ENCODE measurements at places on chromosomes 7 and 10.

GRCh38 chr7:28722684-28723083 lies 235.4 kb downstream of the TRIL start:
- peak; percentile 76 for DNase-seq

GRCh38 chr7:26944501-26945358 lies 80.3 kb upstream of the SKAP2 start:
- peak; percentile 58 for DNase-seq

GRCh38 chr7:158316466-158317031 lies 271.1 kb downstream of the PTPRN2 start:
- no peak for DNase-seq

- DNase-seq: no peak
These were observed 20.6 kb upstream of the PDCD4 start for GRCh38 chr10:110851020-110851612.

GRCh38 chr10:33571616-33572015 lies 237.1 kb upstream of the NRP1 start:
- DNase-seq: no peak

GRCh38 chr7:5867060-5867459 lies 13.5 kb upstream of the OCM start:
- no peak for DNase-seq

GRCh38 chr7:130793855-130794618 lies 60.0 kb upstream of the KLF14 start:
- no peak for DNase-seq

GRCh38 chr7:33233659-33234058 lies 104.3 kb downstream of the BBS9 start:
- DNase-seq: no peak

DNA sequence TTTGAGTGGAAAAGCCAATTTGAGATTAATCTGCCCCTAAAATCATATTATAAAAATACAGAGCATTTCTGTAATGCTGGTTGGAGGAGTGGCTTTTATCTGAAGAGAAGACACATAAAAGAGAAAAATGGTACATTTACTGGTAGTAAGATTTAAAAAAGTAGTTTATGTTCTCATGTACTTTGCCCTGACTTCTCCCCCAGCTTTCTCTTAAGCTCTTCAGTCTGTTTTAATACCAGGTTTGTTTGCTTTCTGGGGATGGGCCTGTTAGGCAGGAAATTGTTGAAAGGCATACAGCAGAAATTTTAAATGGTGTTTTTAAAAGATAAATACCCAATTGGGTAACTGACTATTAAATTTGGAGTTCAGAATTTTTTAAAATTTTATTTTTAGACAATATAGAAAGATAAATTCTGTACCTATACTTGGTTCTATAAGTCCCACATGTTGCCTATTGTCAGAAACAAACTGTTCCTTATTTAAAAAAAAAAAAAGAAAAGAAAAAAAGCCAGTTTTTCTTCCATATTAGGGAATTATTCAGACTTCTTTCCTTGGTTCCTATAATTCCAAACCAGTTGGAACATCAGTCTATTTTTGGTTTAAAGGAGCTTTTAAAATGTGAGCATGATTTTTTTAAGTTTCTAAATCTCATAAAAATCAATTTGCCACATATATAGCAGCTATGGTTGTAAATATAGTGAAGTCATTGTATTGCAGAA lies 136.6 kb downstream of the ARID5B start:
- no peak for DNase-seq

GRCh38 chr10:90592638-90593302 lies 265.1 kb downstream of the HTR7 start:
- DNase-seq: peak; percentile 13

DNA sequence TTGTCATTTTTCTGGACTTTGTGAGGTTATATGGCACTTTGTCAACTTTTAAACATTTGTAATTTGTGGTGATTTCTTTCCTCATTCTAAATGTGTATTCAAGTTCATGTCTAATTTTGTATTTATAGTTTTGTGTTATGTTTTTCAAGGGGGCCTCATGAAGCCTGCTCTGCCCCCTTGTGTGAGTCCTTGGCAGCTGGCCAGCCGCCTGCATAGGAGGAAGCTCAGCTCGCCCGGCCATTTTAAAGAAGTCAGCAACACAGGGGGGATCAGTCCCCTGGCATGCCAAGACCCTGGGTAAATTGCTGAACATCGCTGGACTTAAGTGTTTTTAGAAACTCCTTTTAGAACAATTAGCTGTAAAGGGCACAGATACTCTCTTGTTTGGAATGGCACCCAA lies 123.0 kb downstream of the ANLN start:
- no peak for DNase-seq

- DNase-seq: no peak
These were observed 20.7 kb downstream of the IFIT3 start for GRCh38 chr10:89348481-89348880.

- DNase-seq: no peak
These were observed 98.1 kb downstream of the DPY19L1 start for GRCh38 chr7:34939175-34939574.

DNA sequence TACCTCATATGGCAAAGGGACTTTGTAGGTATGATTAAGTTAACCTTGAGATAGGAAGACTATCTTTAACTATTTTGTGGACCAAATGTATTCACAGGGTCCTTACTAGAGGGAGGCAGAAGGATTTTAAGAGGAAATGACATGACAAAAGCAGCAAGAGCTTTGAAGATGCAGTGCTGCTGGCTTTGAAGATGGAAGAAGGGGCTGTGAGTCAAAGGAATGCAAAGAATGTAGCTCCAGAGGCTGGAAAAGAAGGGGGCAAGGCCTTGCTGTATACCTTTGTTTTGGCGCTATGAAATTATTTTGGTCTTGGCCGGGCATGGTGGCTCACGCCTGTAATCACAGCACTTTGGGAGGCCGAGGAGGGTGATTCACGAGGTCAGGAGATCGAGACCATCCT lies 3.2 kb upstream of the NRBF2 start:
- DNase-seq: no peak

GRCh38 chr10:97096261-97097083 lies 89.3 kb downstream of the SLIT1 start:
- no peak for DNase-seq

- DNase-seq: no peak
These were observed 158.2 kb upstream of the PRKCQ start for GRCh38 chr10:6738112-6738768.

- DNase-seq: peak; percentile 21
These were observed 4.3 kb upstream of the YKT6 start for GRCh38 chr7:44196450-44196872.

DNA sequence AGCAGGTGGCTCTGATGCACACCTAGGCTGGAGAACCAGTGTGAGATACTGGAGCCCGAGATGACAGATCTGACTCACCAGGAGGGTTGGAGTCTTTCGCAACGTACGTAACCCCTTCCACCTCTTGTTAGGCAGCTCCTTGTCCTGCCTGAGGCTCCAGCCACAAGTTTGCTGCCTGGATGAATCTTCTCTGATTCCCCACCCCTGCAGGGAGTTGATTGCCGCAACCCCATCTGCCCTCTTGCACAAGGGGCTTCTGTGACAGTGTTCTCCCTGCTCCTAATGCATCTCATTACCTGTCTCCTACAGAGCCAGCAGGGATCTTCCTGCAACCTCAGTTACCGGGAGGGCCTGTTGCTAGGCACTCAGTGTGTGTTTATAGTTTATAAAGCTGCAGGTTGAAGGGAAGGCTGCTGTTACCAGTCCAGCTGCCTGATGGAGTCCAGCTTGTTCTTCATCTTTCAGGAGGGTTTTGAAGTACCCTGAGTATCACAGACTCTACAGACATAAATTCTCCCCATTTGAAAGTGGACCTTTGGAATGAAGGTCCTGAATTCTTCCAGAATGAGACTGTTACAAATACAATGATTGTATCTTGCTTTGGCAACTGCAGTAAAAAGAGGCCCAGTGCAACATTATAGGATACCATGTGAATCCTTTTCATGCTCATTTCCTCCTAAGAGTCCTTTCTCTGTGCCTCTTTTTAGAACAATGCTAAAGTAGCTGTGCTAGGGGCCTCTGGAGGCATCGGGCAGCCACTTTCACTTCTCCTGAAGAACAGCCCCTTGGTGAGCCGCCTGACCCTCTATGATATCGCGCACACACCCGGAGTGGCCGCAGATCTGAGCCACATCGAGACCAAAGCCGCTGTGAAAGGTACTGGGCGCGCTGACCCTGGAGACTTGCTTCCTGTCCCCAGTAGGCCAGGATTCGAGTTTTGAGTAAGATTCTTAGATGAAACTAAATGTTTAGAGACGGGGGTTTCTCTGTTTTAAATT lies 6.5 kb downstream of the MDH2 start:
- no peak for DNase-seq

GRCh38 chr10:104038958-104039752 lies 46.5 kb downstream of the COL17A1 start:
- DNase-seq: no peak

DNA sequence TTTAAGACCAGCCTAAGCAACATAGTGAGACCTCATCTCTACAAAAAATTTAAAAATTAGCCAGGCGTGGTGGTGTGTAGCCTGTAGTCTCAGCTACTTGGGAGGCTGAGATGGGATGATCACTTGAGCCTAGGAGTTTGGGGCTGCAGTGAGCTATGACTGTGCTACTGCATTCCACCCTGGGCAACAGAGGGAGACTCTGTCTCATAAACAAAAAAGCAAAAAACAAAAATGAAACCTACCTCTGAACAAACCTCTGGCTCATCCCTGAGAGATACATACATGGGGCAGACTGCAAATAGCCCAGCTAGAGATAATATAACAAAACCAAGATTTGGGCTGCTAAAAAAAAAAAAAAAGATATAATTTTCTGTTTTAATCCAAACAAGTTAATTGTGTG lies 19.5 kb downstream of the C10orf67 start:
- DNase-seq: no peak

Measured in NCI-H1105 (cell line).